Activated CD4-positive, CD25-positive, alpha-beta regulatory T cell treated with anti-CD3 and anti-CD28 coated beads, Interleukin-2, amount 50 U/mL, for 16 hours (primary cell): ENCODE measurements at places on chromosomes 13 and 19.

GRCh38 chr13:110641055-110642015, 26.0 kb downstream of the NAXD start:
- DNase-seq, result no peak

- DNase-seq, result no peak
These were observed 111.0 kb downstream of the HSPH1 start for GRCh38 chr13:31050486-31051400.

GRCh38 chr19:49844138-49845095, 6.5 kb upstream of the PTOV1 start:
- DNase-seq, result no peak

DNA sequence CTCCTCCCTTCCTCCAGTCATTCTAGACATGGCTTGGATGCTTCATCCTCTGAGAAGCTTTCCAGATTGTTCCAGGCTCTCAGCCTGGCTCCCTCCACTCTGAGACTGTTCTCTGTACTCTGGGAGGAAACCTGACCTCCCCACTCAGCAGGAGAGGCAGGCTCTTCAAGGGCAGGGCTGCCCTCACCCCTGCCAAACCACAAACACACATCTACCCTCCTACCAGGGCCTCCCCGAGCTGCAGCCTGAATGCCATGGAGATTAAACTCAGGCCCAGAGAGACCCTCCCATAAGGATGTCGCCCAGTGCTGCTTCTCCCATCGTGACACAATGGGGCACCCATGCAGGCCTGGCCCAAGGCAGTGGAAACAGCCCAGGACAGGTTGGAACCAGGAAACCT, 16.2 kb downstream of the NUMBL start:
- DNase-seq, result no peak

DNA sequence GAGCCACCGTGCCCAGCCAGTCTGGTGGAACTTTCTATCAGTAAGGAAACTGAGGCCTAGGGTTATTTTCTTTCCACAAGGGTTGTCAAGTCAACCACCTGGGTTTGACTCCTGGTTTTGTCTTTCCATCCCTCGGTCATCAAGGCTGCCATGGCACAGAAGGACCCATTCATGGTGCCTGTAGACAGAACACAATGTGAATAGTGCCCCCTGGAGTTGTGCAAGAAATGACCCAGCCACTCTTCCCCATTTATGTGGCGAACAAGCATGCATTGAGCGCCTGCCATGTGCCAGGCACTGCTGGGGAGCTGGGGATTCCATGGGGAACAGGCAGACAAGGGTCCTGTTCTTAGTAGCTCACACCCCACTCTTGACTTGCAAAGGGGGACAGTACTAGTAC, 4.1 kb downstream of the SMARCA4 start:
- no peak for DNase-seq
